Gastrocnemius medialis (tissue), 4 donors: ENCODE measurements at places on chromosomes 13 and 19.

DNA sequence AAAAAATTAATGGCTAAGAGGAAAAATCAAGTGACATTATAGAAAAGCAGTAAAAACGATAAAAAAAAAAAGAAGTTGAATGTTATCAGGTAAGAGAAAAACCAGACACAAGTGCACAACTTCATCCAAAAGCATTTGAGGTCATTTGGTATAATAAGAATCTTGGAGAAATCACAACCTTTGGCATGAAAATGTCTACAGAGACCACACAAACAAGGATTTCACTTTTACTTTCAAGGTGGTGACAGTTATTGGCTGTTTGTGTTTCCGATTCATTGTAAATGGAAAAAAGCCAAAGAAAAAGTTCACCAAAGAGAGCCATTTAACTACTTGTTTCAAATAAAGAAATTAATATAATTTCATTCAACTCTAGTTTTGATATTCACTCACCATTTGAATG, 1193.5 kb downstream of the PCDH9 start:
- no peak overlapping the region for H3K4me3 ChIP-seq
- H3K27me3 ChIP-seq, result no peaks in the 10 kb centered on the region
- H3K36me3 ChIP-seq, result no peaks in the 10 kb centered on the region

GRCh38 chr19:10740798-10741197, 22.9 kb downstream of the DNM2 start:
- no peak for DNase-seq
- H3K27me3 ChIP-seq, result no peaks in the 10 kb centered on the region
- no peaks in the 10 kb centered on the region for H3K36me3 ChIP-seq
- H3K4me1 ChIP-seq, result peaks cover 7% of the 10 kb centered on the region

GRCh38 chr13:38743466-38743865, 56.6 kb downstream of the FREM2 start:
- H3K36me3 ChIP-seq, result no peaks in the 10 kb centered on the region
- H3K27me3 ChIP-seq, result no peaks in the 10 kb centered on the region
- no peak overlapping the region for H3K27ac ChIP-seq

DNA sequence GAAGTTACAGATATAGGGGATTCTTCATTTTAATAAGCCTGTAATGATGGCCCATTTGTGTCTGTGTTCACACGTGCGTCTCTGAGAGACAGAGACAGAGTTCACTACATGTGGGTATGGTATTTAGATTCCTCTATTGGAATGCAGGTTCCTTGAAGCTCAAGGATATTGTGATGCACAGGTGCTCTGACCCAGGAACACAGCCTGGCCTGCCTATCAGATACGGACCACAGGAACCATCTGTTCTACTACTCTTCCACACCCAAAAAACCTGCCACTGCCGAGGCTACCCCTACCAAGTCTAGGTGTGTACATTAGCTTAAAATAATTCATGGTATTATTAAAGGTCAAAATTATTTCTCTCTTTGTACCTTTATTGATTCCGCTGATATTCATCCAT, 289.2 kb downstream of the ATP8A2 start:
- no peak for DNase-seq
- H3K27me3 ChIP-seq, result no peaks in the 10 kb centered on the region
- no peak overlapping the region for H3K4me3 ChIP-seq
- no peak overlapping the region for H3K27ac ChIP-seq
- no peaks in the 10 kb centered on the region for H3K36me3 ChIP-seq
- no peaks in the 10 kb centered on the region for H3K4me1 ChIP-seq

DNA sequence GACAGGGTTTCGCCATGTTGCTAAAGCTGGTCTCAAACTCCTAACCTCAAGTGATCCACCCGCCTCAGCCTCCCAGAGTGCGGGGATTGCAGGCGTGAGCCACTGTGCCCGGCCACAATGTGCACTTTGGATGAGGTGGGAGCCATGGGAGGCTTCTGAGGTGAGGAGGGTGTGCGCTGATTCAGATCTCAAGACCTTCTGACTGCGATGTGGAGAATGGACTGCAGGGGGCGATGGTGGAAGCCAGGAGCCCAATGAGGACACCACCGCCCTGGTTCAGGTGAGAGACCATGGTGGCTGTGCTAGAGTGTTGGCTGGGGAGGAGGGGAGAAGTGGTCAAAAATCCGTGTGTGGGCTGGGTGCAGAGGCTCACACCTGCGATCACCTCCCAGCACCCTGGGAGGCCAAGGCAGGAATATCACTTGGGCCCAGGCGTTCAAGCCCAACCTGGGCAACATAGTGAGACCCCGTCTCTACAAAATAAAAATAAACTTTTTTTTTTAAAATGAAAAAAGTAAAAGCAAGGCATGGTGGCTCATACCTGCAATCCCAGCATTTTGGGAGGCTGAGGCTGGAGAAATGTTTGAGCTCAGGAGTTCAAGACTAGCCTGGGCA, 5.6 kb downstream of the INAFM1 start:
- no peak overlapping the region for H3K27ac ChIP-seq
- peaks cover 13% of the 10 kb centered on the region for H3K4me1 ChIP-seq
- DNase-seq, result no peak
- H3K36me3 ChIP-seq, result no peaks in the 10 kb centered on the region

DNA sequence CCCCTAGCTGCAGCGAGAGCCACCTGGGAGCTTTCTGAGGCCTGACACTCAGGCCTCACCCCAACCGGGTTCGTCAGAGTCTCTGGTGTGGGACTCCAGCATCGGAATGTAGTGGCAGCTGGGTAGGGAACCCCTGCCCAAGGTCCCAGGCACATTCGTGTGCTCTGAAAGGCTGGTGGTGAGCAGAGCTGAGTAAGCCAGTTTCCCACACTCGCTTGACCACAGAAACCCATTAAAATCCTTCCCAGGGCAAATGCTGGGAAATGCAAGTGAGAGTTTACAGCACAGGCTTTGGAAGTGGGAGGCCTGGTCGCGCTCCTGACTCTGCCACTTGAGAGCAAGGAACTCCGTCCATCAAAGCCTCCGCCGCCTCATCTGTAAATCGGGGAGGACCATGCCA, 4.2 kb downstream of the TRAPPC6A start:
- H3K27me3 ChIP-seq, result no peaks in the 10 kb centered on the region
- H3K27ac ChIP-seq, result no peak overlapping the region
- peaks cover 9% of the 10 kb centered on the region for H3K4me1 ChIP-seq
- H3K4me3 ChIP-seq, result no peak overlapping the region
- DNase-seq, result no peak

- H3K27me3 ChIP-seq, result no peaks in the 10 kb centered on the region
- DNase-seq, result no peak
- no peak overlapping the region for H3K27ac ChIP-seq
- H3K36me3 ChIP-seq, result no peaks in the 10 kb centered on the region
- H3K4me3 ChIP-seq, result no peak overlapping the region
- no peaks in the 10 kb centered on the region for H3K4me1 ChIP-seq
Observed at GRCh38 chr19:13627531-13627930, 121.3 kb upstream of the CACNA1A start.

- no peak for DNase-seq
- H3K36me3 ChIP-seq, result no peaks in the 10 kb centered on the region
- no peaks in the 10 kb centered on the region for H3K27me3 ChIP-seq
- no peak overlapping the region for H3K4me3 ChIP-seq
- H3K4me1 ChIP-seq, result no peaks in the 10 kb centered on the region
Observed at GRCh38 chr13:60118696-60119400, 44.9 kb downstream of the DIAPH3 start.

- DNase-seq, result no peak
- no peak overlapping the region for H3K27ac ChIP-seq
- H3K4me3 ChIP-seq, result no peak overlapping the region
Observed at GRCh38 chr19:57675881-57676280, 5.9 kb upstream of the ZNF551 start.

- H3K36me3 ChIP-seq, result no peaks in the 10 kb centered on the region
- no peaks in the 10 kb centered on the region for H3K4me1 ChIP-seq
- no peak overlapping the region for H3K4me3 ChIP-seq
Observed at GRCh38 chr19:51122112-51122981, 2.4 kb upstream of the SIGLEC9 start.

DNA sequence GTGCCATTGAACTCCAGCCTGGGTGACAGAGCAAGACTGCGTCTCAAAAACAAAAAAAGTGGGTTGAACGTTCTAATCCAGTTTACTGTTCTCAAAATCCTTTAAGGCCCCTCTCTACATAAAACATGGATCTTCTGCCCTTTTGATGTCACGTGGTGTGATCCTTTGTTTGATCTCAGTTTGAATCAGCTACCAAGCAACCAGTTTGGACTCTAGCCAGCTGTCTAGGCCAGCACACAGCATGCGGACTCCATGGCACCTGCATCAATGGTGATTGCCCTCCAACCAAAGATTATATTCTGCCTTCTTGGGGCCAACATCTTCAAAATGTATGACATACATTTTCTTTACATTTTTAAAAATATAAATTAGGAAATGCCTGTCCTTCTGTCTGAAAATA, 365.4 kb downstream of the NDFIP2 start:
- no peak overlapping the region for H3K27ac ChIP-seq
- no peak for DNase-seq

DNA sequence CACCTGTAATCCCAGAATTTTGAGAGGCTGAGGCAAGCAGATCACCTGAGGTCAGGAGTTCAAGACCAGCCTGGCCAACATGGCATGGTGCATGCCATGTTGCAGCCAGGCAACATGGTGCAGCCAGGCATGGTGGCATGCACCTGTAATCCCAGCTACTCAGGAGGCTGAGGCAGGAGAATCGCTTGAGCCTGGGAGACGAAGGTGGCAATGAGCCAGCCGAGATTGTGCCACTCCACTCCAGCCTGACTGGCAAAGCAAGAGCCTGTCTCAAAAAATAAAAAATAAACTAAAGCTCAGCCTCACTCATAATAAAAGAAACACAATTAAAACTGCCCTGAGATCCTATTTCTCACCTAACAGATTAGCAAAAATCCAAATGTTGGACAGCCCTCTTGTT, 49.7 kb upstream of the MAP3K10 start:
- no peak for DNase-seq
- H3K27me3 ChIP-seq, result peaks cover 2% of the 10 kb centered on the region
- no peaks in the 10 kb centered on the region for H3K4me1 ChIP-seq
- no peak overlapping the region for H3K27ac ChIP-seq
- no peaks in the 10 kb centered on the region for H3K36me3 ChIP-seq

DNA sequence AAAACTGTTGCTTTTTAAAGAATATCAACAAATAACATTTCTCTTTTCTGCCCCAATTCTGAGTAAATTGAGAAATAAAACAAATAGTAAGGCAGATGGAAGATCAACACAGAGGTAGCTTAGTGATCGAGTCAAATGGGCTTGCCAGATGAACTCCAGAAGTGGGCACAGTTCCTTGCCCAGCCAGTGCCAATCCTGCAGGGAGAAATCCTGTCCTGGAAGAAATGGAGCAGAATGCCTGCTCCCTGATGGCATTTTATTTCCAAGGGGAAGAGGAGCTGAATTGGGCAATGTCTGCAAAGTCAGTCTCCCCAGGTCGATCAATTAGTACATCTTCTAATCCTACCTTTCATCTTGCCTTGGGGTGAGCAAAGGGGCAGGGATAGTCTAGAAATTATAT, 225.3 kb downstream of the NHLRC3 start:
- no peak overlapping the region for H3K4me3 ChIP-seq
- H3K36me3 ChIP-seq, result no peaks in the 10 kb centered on the region
- DNase-seq, result no peak

GRCh38 chr19:4851551-4852290, 15.7 kb downstream of the PLIN3 start:
- H3K27ac ChIP-seq, result peak overlapping the region; percentile 16
- DNase-seq, result peak; percentile 75
- H3K4me1 ChIP-seq, result no peaks in the 10 kb centered on the region
- no peaks in the 10 kb centered on the region for H3K27me3 ChIP-seq
- H3K4me3 ChIP-seq, result no peak overlapping the region

DNA sequence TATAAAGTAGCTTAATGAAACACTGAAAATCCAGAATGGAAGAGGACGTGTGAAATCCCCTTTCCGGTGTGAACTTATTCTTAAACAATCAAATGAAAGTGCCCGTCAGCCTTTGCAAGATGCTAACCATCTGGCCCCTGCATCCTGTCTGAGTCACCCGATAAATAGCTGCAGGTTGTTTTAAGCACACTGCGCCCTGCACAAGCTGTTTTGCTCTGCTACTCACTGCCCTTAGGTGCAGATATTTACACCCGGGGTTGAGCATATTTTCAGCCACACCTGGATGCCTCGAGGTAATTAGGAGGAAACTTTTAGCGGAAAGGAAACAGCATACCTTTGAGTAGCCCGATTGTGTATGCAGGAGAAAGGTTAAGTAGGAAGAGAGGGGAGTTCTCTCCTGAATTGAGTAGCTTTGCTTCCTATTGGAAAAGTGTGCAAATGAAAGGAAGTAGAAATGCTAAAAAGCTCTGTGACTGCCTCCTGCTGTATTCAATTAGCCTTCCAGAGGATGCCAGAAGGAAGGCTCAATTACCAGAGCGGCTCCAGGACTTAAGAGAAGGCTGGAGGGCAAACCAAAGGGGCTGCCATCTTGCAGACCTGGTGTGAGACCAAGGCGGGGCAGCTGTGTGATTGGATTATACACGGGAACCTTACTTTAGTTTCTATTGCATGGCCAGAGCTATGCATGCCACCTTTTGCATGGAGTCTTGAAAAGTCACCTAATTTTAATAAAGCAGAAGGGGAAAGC, 42.5 kb downstream of the IRS2 start:
- no peaks in the 10 kb centered on the region for H3K36me3 ChIP-seq
- no peaks in the 10 kb centered on the region for H3K4me1 ChIP-seq
- H3K4me3 ChIP-seq, result no peak overlapping the region
- no peak overlapping the region for H3K27ac ChIP-seq
- no peaks in the 10 kb centered on the region for H3K27me3 ChIP-seq

- H3K36me3 ChIP-seq, result no peaks in the 10 kb centered on the region
- H3K4me3 ChIP-seq, result no peak overlapping the region
- peaks cover 30% of the 10 kb centered on the region for H3K4me1 ChIP-seq
- peak overlapping the region; percentile 87 for H3K27ac ChIP-seq
- no peak for DNase-seq
Observed at GRCh38 chr19:34995551-34995950, 4.6 kb upstream of the GRAMD1A start.

GRCh38 chr13:108609353-108609752, 20.1 kb upstream of the MYO16 start:
- H3K36me3 ChIP-seq, result no peaks in the 10 kb centered on the region
- no peaks in the 10 kb centered on the region for H3K4me1 ChIP-seq
- no peak for DNase-seq
- H3K27ac ChIP-seq, result no peak overlapping the region
- H3K27me3 ChIP-seq, result no peaks in the 10 kb centered on the region

- H3K4me3 ChIP-seq, result no peak overlapping the region
- no peak for DNase-seq
- H3K27me3 ChIP-seq, result no peaks in the 10 kb centered on the region
- H3K27ac ChIP-seq, result no peak overlapping the region
- H3K36me3 ChIP-seq, result no peaks in the 10 kb centered on the region
- peaks cover 11% of the 10 kb centered on the region for H3K4me1 ChIP-seq
Observed at GRCh38 chr13:109941221-109941620, 154.8 kb upstream of the IRS2 start.
